T-helper 2 cell (primary cell): ENCODE measurements at places on chromosomes 4 and X.
A peak's percentile ranks its signal among the peaks of the same experiment; 100 is the strongest.

- no peak for DNase-seq
Observed at GRCh38 chrX:97931586-97931985, 1047.9 kb downstream of the RPA4 start.

GRCh38 chr4:38865445-38865844, 2.2 kb upstream of the FAM114A1 start:
- no peak for DNase-seq

DNA sequence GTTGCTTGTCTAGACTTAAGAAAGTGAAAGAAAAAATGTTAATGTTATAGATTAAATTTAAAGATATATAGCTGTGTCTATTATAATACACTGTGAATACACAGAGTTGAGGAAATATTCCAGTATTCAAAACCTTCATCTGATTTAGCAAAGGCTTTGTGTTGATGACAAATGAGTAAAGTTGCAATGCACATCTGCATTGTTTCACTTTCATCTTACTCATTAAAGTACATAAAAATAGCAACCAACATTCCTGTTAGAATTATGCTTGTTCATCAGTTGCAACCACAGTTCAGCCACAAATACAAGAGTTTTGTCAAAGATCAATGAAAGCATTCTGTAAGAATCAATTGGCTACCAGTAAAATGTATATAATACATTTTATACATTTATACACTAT, 346.4 kb upstream of the SLC7A11 start:
- no peak for DNase-seq

GRCh38 chr4:109698656-109699055, 4.6 kb downstream of the CASP6 start:
- no peak for DNase-seq

- no peak for DNase-seq
Observed at GRCh38 chr4:176875446-176875930, 82.8 kb upstream of the VEGFC start.

DNA sequence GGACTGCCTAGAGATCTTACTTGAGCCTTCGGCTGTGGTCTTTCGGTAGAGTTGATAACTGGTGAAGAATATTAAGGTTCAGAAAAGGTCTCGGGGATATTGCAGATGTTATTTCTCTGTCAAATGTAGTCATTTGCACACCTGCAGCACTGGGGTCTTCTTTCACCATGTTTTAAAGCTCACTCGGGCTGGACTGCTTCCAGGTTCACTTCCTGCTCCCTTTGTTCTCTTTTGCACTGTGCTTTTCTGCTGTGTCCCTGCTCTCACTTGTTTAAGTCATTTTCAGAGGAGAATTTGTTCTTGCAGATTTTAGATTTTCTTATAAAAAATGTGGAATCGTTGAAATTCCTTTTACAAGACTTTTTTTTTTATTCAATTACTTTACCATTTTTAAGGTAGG, 68.5 kb downstream of the BMPR1B start:
- no peak for DNase-seq

GRCh38 chr4:3363411-3364141, 70.8 kb downstream of the RGS12 start:
- no peak for DNase-seq

GRCh38 chr4:150315691-150316090, 237.4 kb downstream of the DCLK2 start:
- DNase-seq, result no peak

DNA sequence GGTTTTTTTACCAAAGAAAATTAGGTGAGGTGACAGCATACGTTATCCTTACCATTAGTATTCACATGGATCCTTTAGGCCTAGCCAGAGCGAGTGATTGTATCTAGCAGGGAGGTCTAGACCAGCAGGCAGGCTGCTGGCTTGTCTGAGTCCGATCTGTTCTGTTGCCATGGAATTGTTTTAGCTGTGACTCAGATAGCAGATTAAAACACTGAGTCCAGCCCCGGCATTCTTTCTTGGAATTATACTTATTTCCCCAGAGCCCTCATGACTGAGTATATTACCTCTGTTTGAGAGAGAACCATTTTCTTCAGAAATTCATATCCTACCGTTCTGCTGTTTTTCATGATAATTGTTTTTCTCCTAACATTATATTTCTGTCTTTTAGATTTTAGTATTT, 37.4 kb downstream of the OCRL start:
- no peak for DNase-seq

- DNase-seq, result no peak
Observed at GRCh38 chrX:115392031-115392430, 102.5 kb downstream of the LUZP4 start.

DNA sequence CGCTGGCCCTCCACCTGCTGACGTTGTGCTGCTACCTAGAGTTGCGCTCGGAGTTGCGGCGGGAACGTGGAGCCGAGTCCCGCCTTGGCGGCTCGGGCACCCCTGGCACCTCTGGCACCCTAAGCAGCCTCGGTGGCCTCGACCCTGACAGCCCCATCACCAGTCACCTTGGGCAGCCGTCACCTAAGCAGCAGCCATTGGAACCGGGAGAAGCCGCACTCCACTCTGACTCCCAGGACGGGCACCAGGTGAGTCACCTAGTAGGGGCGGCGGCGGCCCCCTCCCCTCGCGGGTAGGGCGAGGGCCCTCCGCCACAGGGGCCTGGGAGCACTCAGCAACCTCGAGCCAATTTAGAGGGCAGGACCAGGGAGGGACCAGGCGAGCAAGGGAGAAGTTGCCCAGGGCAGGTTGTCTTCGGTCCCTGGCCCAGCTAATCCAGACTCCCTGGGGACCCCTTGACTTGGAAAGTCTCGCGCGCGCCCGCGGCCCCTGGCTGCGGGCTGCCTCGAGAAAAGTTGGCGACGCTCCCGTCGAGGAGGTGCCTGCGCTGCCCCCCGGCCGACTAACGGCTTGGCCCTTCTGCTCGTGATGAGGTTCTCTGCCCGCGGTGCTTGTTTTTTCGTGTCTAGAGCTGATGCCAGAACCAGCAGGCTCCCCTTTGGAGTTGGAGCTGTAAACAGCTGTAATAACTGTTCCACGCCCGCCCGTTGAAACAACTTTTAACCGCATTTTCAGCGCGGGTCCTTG, 717 bp downstream of the EDA start:
- no peak for DNase-seq

- DNase-seq, result no peak
Observed at GRCh38 chr4:137664046-137664387, 131.7 kb upstream of the PCDH18 start.

DNA sequence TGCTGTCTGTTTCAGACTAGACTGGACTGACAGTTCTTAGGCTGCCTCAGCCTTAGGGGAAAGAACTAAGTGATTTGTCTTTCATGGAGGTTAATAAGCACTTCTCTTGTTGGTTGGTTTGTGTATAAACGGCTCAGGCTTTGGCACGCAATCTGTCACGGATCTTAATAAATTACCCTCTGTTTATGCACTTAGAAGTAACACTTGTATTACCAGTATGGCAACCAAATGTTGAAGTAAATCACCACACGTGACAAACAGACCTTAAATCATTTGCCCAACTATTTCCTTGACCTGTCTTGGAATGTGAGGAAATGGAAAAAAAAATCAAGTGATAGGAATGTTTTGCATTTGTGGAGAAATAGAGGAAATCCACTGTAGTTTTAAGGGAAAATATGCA, 69.9 kb downstream of the TEX13A start:
- DNase-seq, result no peak

DNA sequence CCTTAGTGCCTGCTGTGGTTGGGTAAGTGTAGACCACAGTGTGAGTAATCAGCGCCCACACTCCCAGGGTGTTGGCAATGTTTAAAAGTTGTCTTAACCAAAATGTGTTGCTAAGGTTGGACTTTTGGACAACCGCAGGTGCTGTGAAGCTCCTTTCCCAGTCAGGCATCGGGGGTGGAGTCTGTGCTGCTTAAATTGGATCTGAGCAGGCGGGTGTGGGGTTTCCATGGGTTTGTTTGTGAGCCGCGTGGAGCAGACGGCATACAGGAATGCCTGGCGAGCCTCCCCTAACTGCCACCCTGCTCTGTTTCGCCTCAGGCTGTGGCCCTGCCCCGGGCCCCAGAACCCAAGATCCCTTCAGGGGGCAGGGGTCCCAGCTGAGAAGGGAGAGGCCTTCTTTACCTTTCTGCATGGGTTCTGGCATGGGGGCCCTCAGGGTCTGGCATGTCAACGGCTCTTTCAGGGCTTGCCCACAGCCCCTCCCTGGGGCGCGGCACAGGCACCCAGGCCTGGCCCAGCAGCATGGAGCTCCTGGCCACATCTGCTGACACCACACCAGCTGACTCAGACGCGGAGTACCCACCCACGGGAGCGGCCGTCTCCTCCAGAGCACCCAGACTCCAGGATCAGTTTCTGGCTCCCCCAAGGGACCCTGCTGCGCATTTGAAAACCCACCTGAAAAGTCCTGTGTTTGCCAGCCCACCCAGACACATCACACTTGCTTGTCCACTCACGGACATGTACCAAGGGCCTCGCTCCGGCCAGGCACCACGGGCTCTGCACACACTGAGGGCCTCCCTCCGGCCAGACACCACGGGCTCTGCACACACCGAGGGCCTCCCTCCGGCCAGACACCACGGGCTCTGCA, 5.1 kb upstream of the SPON2 start:
- DNase-seq, result no peak

GRCh38 chr4:54575919-54576318, 81.8 kb upstream of the KIT start:
- no peak for DNase-seq

GRCh38 chr4:179399054-179399782, 1957.0 kb upstream of the AGA start:
- no peak for DNase-seq

- DNase-seq, result no peak
Observed at GRCh38 chrX:30979271-30979670, 90.2 kb upstream of the TAB3 start.

- peak; percentile 27 for DNase-seq
Observed at GRCh38 chr4:88382621-88383020, 4.0 kb downstream of the HERC6 start.

- no peak for DNase-seq
Observed at GRCh38 chr4:3066836-3067400, 7.4 kb downstream of the HTT-AS start.

DNA sequence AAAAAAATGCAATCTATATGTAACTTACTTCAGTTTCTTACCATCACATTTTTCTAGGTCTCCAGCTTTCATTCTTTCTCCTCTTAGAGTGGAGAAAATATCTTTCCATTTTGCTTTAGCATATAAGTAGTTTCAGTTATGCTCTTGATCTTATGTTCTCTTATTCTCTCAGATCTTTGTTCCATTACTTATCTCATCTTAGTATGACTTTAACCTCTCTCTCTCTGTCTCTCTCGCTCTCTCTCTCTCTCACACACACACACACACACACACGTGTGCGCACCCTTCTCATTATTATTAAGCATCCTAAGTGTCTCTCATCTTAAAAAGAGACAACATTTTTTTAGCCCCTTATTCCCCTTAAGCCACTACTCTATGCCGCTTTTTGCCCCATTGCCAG, 92.8 kb downstream of the FAAH2 start:
- DNase-seq, result peak; percentile 73

DNA sequence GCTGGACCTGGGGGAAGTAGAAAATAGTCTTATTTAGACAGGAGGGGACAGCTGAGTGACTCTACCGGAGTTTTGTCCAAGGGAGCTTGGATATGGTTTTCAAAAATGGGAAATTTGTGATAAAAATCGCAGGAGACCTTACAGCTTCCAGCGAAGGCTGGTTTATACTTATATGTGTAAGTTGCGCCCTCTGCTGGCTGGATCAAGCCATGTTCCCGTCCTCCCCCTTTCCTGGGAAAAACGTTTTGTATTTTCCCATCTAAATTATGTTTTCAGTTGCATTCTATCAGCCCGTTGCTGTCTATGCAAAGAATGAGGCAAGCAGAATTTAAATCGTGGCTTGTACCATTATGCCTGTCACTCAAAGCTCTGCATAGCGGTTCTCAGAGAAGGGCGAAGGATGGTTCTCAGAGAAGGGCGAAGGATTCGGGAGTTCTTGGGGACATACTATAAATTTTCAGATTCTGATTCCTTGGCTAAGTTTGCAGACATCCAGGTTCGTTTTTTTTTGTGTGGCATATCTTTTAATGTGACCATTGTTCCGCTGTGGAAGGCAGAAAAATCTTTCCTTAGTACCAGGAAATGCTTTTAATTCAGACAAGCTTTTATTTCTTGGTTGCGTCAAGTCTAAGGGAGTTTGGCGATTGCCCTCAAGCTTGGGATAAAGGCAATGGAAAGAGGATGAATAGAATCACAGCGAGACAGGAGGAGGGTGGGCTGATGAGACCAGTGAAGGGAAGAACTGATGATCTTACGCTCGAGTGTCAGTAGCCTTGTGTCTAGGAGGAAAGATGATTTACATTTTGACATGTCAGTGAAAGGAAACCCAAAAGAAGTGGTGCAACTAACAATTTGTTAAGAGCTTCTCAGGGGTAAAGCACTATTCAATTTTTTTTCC, 128.5 kb upstream of the ARX start:
- DNase-seq, result peak; percentile 2

- DNase-seq, result no peak
Observed at GRCh38 chr4:2843941-2844584, 419 bp downstream of the ADD1 start.

DNA sequence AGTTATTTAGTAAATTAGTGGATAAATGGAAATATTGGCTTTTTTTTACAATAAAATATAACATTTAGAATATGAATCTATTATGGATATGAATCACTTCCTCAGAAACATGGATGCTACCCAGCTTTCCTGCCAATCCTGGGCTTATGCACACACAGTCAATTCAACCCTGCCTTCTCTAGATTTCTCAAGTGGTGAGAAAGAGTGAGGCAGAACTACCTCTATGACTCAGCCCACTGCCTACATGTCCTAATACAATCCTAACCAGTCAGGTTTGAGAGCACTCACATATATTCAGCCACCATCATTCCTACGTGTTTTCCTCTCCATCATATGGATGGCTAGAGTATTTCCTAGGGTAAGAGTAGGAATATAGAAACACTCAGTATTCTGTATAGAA, 91.1 kb upstream of the ANKRD50 start:
- no peak for DNase-seq

DNA sequence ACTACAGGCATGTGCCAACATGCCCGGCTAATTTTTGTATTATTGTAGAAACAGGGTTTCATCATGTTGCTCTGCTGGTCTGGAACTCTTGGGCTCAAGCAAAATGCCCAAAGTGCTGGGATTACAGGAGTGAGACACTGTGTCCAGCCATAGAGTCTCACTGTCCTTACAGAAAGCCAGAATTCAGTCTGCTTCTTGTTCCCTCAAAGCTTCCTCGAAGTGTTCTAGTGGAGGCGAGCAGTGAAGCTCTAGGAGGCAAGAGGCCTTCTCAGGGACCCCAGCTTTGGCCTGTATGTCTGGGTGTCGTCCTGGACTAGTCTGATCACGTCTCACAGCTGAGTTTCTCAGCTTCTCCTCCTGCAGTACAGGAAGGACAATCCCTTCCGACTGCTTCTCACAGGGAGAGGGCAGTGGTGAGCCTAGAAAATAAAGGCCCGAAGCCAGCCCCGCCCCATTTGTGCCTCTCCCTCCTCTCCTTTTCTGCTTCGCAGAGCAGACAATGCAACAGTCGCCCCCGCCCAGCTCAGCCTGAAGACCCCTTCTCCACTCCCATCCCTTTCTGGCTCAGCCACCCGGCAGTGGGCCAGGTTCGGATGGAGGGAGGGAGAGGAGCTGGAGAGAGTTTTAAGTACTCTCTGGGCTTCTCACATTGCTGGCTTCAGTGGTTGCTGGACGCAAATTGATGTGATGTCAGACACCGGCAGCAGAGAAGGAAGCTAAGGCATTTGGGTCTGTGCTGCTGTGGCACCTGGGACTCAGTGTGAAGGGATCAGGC, 11.1 kb upstream of the FAM3A start:
- no peak for DNase-seq

- DNase-seq, result no peak
Observed at GRCh38 chrX:15170927-15171326, 99.0 kb downstream of the ASB9 start.

GRCh38 chr4:1315306-1315705, 25.6 kb downstream of the MAEA start:
- DNase-seq, result no peak

- DNase-seq, result no peak
Observed at GRCh38 chr4:73450398-73451004, 14.5 kb downstream of the AFP start.
